Hippocampal formation (tissue), 2 donors: ENCODE measurements at places on chromosomes 2 and 18.

GRCh38 chr18:5890331-5891183, 4.8 kb downstream of the TMEM200C start:
- DNase-seq, result no peak

DNA sequence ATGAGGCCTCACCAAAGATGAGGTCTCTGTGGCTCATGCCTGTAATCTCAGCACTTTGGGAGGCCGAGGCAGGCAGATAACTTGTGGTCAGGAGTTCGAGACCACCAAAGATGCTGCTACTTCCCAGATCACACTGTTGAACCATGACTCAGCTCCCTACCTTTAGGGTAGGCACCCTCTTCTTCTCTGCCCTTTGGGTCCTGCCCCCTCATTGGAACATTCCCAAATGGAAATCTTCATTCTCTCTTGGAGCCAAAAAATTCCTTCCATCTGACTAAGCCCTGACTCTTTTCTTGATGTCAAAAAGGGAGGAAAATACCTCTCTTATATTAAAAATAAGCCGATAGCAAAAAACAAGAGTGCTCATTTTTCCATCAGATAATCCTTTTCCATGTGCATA, 183.5 kb downstream of the PAX3 start:
- no peak for DNase-seq

DNA sequence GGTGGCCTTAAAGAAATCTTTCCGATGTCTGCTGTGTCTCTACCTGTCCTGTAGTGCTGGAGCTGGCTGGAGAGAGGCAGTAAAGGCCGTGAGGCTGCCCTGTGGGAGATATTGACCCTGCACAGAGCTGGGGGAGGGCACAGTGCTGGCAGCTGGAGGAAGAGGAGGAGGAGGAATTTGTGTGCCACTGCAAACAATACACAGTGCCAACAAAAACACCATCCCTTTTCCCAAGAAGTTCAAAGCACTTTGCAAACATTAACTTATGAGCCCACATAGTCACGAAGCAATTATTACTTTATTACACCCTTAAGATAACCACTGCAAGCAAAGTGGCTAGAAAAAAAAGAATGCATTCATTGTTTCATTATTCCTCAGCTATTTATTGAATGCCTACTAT, 45.0 kb upstream of the CYTIP start:
- no peak for DNase-seq

DNA sequence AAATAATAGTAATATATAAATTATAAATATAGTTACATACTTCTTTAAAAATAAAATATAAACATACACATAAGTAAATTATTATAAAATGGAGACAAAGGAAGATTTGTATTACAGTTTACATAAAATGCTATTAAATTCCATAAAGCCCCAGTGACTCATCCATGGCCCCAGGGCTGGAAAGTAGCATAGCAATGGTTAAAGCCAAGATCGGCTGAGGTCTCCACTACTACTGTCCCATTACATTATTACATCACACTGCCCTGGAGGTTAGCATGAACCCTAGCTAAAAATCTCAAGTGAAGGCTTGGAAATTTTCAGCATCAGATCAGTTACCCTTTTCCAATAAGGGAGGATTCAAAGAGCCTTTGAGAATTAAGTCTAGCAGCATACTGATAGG, 936.2 kb downstream of the DSC3 start:
- DNase-seq, result no peak

GRCh38 chr2:42102024-42102590, 54.3 kb downstream of the PKDCC start:
- no peak for DNase-seq

DNA sequence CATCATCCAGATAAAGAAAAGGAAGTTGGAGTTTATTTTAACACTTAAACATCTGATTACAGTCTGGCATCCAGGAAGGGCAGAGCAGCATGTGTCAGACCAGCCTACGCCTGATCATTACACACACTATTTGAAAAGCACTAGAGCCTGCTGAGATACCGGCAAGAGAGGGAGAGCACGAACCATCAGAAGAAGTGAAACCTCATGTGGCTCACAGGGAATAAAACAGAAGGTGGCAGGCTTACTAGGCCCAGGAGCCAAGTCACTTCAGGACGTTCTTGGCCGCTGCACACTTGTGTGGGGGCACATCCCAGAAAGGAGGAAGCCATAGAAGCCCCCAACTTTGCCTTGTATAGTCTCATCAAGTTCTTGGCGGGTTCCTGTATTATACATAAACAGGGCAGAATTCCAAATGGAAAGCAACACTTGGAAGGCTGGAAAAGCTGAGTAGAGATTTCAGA, 105.5 kb downstream of the UGGT1 start:
- DNase-seq, result no peak

GRCh38 chr2:145739681-145740080, 1219.8 kb upstream of the ZEB2 start:
- DNase-seq, result no peak
